ENCODE measurements at places on chromosomes 13 and 19.

DNA sequence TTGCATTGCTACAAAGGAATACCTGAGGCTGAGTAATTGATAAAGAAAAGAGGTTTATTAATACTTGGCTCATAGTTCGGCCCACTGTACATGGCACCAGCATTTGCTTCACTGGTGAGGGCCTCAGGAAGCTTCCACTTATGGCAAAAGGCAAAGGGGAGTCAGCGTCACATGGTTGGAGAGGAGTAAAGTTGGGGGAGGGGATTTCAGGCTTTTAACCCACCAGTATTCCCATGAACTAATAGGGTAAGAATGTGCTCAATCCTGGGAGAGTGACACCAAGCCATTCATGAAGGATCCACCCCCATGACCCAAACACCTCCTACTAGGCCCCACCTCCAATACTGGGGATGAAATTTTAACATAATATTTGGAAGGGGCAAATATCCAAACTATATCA is 82.5 kb upstream of the MYCBP2 start:
- DNase-seq: no peak

GRCh38 chr13:32381539-32381938 is 46.4 kb downstream of the N4BP2L1 start:
- no peak for DNase-seq

- no peak for DNase-seq
Measured at GRCh38 chr13:80448725-80449124, 107.8 kb upstream of the SPRY2 start.

DNA sequence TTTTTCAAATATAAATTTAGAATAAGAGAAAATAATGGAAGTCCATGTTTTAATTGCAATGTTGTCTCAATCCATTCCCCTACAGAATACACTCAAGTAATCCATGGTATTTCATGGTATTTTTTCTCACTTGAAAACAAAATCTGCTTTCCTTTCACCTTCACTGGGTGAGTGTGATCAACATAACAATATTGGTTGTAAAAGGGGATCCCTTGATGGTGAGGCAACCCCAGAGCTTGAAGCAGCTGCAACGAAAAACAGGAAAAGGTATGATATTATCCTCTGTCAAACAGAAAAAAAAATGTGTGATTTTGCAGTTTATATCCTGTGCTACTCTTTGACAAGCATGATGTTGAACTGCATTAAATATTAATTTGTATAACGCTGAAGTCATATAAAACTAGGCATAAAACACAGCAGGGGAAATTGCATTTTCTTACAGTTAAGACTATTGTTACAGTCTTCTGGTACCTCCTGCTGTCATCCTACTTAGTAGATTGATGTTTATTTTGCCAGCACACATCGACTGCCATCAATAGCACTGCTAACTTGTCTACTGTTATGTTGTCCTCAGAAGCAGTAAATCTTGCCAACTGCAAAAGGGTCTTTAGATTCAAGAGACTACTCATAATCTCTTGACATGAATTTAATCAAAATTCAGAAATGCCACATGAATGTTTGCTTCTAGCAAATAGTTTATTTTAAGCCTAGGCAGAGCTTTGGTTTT is 373.1 kb upstream of the MIR17HG start:
- DNase-seq: no peak

GRCh38 chr19:28556371-28556770 is 656.6 kb downstream of the UQCRFS1 start:
- no peak for DNase-seq

DNA sequence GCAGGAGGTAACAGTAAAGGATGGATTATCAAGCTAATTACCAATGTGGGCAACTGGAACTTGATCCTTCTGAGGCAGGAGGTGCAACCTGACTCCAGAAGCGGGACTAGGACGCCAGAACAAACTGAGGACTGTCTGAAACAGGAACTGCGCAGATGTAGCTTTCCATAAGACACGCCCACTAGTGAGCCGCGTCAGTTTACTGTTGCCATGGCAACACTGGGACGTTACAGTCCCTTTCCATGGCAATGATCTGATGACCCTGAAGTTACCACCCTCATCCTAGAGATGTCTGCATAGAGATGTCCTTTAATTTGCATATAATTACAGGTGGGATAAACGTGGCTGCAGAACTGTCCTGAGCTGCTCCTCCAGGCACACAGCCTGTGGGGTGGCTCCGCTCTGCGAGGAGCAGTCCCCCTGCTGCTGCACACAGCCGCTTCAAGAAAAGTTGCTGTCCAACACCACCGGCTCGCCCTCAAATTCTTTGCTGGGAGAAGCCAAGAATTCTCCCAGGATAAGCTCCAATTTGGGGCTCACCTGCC is 816.6 kb downstream of the UQCRFS1 start:
- DNase-seq: no peak

GRCh38 chr13:51804295-51805172 is 571 bp upstream of the DHRS12 start:
- peak; percentile 36 for DNase-seq

GRCh38 chr19:49605605-49606004 is 14.6 kb downstream of the PRR12 start:
- DNase-seq: no peak

DNA sequence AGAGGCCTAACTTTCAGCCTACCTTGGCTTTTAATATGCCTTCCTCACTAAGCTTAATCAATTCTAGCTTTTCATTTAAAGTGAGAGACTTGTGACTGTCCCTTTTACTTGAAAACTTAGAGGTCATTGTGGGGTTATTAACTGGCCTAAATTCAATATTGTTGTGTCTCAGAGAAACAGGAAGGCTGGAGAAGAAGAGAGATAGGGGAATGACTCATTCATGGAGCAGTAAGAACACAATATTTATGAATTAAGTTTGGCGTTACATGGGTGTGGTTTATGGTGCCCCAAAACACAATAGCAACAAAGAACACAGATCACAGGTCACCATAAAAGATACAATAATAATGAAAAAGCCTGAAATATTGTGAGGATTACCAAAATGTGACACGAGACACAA is 612.1 kb downstream of the TBC1D4 start:
- no peak for DNase-seq

DNA sequence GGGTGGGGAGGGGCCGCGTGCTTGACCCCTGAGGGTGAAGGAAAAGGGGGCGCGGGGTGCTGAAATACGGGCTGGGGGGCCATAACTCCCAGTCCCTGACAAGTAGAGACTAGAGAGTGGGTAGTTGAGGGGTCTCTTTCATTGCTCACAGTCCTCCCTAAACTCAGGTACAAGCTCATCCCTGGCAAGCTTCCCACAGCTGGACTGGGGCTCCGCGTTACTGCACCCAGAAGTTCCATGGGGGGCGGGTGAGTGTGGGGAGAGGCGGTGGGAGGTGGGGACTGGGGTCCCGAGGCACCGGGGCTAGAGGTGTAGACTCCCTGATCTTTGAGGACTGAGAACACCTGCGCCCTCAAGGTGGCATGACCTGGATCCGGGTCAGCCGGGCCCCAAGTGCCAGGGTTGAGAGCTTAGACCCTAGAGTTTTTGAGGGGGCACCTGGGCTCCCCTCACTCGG is 1.3 kb downstream of the ETV2 start:
- no peak for DNase-seq

DNA sequence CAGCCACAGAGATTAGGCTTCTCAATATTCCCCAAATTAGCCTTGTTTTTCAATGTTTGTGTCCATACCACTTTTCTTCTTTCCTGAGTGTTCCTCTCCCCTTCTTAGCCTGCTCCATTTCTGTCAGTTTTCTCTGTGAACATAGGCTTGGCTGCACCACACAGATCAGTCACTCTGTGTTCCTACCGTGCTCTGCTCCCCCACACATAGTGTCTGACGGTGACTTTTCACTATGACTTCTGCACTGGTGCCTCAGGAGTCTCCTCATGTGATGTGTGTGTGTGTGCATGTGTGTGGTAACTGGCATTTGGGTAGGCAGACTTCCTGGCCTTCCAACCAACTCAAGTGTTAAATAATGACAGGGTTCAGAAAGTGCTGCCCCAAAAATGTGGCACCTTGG is 47.9 kb upstream of the MYCBP2 start:
- no peak for DNase-seq

DNA sequence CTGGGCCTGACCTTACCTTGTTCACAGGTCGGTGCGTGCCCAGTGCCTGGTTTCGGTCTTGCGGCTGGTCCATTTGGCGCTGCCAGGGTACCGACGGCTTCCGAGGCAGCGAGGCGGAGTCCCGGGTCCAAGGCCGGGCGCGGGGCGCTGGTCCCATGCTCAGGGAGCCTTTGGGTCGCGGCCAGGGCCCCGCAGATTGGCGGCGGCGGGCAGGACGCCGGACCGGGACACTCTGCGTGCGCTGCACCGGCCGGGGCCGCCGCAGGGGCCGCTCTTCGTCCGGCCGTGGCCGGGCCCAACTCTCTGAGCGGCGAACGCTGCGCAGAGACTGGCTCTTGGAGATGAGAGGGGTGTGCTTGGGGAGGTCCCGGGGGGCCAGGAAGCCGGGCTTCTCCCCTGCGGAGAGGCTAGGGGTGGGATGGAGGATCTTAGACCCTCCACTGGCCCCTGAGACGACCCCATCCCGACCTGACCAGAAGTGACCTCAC is 3.4 kb upstream of the WIZ start:
- DNase-seq: no peak

GRCh38 chr19:9040131-9040530 is 29.9 kb upstream of the MUC16 start:
- DNase-seq: no peak

- DNase-seq: no peak
Measured at GRCh38 chr13:112783135-112783977, 93.5 kb downstream of the ATP11A start.

DNA sequence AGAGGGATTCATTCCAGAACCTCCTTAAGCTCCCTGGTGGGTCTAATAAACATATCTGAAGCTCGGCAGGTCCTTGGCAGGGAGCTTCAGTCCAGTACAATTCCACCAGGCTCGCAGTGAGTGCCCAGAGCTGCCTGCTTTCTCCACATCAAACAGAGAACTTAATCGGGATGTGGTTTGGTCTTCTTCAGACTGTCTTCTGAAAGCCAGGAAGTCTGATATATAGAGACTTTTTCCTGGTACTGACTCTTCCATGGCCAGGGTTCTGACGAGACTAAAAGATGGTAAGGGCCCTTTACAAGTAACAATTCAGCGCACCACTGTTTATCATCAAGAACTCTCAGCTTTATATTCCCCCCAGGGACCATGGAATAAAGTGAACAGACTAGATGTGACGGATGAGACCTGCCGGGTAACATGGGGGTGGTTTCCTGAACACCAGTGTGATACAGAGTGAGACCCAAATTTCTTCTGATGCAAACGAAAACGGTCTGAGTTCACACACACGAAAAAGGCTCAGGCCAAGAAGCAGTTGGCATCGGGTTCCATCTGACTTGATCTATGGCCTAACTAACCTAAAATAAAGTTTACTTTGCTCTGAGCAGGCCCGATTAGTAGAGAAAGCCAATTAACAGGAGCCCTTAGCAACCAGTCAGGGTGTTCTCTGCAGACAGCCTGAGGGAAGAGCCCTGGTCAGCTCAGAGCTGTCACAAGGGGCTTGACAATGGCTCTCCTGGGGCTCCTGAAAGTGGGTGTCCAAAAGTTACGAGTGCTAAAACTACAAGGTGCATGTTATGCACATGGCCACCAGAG is 29.0 kb downstream of the RANBP3 start:
- peak; percentile 23 for DNase-seq

DNA sequence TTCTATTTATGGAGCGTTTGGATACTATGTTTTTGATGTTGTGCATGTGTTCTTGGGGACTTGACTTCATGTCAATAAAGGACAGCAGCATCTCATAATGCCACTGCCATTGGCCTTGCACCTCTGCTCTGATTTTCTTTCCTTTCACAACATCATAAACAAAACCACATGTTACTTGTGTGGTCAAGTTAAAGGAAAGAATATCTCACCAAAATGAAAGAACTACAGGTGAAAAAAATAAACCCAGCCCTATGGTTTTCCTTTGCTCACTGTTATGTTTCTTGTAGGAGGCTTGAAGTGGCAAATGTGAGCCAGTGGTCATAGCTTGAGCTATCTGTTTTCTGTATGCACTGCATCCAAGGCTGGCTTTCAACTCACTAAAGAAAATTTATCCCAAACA is 240.4 kb downstream of the KCNRG start:
- DNase-seq: no peak

DNA sequence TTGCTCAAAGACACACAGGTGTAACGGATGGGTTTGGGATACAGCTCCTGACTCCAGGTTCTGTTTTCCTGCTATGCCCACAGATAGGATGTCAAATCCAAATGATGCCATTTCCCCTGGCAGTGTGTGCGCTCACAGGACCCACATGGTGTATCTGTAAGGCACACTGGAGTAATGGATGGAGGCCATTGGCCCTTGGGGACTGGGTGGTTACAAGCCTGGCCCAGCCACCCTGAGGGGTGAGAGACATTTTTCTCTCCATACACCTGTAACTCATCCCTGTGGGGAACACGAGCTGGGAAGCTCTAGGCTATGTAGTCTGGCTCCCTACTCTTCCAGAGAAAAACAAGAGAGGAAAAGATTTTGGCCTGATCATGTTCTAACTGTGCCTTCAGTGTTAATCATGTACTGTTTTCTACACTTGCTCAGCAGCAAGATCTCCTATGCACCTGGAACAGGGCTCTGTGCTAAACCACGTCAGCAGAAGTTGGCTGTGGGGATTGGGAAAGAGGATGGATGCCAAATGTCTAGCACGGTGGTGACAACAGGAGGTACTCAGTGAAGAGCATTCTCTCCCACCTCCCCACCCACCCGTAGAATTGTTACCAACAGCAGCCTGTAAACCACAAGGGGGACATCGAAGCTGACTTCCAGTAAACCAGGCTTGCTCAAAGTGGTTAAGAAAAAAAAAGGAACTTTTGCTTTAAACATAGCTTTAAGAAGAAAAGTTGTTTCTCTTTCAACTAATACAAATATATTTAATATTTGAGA is 237.0 kb downstream of the LACC1 start:
- DNase-seq: no peak

DNA sequence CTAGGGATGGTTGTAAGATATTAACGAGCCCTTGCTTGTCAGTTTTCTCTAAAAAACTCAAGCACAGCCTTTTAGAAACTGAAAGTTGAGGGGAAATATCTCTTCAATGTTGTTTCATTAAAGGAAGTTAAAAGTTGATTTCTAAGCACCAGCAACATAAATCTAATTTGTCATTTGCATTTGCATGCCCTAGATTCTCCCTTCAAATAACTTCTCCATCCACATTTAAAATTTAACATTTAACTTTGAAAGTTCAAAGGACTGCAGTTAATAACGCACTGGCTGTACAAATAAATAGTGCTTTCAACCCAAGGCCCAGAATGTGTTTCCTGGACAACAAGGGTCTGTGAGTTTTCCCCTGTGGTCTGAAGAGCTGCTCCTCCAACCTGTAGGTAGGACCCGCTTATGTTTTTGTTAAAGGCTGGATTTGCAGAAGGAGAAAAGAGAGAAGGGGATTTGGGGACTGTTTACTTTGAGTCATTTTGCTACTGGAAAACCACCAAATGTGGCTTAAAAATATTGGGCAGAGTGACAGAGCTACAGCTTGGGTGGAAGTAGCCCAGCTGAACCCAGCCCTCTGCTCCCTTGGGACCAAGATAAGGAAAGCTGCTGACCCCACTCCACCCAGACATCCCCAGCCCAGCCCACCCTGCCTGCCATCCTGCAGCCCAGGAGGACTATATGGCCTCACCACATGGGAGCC is 39.8 kb downstream of the TNFRSF19 start:
- DNase-seq: no peak

- no peak for DNase-seq
Measured at GRCh38 chr13:98176777-98177608, at the start of gene RNF113B. RNF113B (minus strand) TSS chr13:98177269; CDS start chr13:98177236, 33 bp downstream.

GRCh38 chr13:66341635-66342377 is 888.3 kb downstream of the PCDH9 start:
- no peak for DNase-seq

GRCh38 chr19:48656840-48657474 is 11.0 kb upstream of the CA11 start:
- DNase-seq: no peak

GRCh38 chr19:32357720-32358119 is 12.3 kb downstream of the ZNF507 start:
- DNase-seq: no peak

Data from stimulated activated CD4-positive, alpha-beta T cell treated with anti-CD3 and anti-CD28 coated beads, Interleukin-4, amount 100 ng/mL, for 4 hours (primary cell).